ENCODE measurements at places on chromosomes 3 and 15.

- no peak for DNase-seq
Measured at GRCh38 chr15:26113296-26113695, 250.2 kb upstream of the ATP10A start.

DNA sequence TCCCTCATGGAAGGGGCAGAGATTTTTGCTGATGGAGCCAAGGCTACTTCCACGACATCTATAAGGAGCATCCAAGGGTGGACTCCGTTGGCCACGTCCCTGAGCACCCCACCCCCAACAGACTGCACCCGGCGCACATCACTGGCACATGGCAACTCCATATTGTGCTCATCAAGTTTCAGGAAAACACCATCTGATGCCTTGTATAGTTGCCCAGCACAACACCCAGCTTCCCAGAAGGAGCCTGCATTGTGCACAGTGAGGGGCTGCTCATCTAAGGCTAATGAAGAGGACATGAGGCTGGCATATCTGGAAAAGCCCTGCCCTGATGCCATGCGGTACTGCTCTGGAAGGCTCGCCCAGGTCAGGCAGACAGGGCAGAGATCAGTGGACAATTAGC is 15.0 kb upstream of the CACNA2D2 start:
- DNase-seq: no peak

- no peak for DNase-seq
Measured at GRCh38 chr3:71454512-71455403, 128.8 kb downstream of the FOXP1 start.

DNA sequence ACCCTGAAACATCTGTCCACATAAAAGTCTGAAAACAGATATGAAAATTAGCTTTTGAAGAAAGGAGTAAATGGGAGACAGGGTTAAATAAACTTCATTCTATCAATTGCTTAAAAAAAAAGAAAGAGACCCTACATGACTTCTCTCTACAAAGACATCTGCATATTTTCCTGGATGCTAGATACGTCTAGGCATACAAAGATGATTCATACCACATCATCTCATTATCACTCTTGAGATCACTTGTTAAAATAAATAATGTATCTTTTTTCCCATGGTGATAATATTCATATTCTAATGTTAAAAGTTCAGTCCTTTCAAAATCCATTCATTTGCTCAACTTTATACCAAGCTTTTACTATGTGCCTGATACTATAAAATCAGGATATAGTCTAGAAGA is 295.8 kb downstream of the MAGI1 start:
- DNase-seq: no peak

DNA sequence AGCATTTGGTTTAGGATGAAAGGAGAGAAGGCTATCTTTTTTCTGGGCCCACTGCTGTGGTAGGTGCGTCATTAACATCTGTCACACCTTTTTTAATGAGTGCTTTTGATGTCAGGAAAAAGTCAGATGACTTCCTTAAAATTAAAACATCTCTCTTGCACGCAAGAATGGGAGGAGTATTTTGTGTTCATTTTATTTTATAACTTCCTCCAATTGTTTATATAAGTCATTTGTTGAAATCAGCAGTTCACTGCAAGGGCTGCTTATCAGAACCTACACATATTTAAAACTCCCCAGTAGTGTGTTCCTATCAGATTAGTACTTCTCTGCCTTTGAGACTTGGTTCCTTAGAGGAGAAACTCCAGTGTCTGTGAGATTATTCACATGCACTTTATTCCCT is 143.8 kb downstream of the NEO1 start:
- DNase-seq: no peak

GRCh38 chr3:167120828-167121227 is 259.3 kb downstream of the ZBBX start:
- no peak for DNase-seq

DNA sequence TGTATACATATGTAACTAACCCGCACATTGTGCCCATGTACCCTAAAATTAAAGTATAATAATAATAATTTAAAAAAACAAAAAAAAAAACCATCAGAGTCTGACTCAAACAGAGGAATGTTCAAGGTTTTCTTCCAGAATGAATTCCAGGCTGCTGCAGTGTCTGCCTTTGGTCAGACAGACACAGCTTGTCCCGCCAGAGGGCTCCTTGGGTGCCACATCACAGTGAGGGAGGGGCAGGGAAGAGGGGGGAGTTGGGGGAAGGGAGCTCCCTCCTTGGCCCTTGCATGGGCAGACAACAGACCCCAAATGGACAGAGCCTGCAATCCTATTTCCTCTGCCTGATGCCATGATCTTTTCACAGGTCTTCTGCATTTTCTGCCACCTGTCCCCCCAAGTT is 36.5 kb downstream of the ITGB5 start:
- DNase-seq: no peak

DNA sequence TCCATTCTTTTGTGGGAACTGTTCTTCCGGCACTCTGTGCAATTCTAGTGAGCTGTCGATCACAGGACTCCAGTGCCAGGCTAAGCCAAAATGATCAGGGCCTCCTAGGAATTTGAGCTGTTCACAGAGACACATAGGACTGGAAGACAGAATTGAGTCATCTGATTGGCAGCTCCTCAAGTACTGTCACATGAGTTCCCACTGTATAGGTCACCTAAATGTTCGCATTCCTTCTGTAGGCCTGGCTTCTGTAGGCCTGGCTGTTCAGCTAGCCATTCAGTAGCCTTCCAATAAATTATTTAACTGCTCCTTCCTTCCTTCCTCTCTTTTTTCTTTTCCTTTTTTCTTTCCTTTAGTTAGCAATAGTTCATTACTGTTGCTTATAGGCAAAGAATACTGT is 4.3 kb downstream of the PROS1 start:
- DNase-seq: no peak

GRCh38 chr3:178969004-178969700 is 102.5 kb downstream of the ZMAT3 start:
- no peak for DNase-seq

DNA sequence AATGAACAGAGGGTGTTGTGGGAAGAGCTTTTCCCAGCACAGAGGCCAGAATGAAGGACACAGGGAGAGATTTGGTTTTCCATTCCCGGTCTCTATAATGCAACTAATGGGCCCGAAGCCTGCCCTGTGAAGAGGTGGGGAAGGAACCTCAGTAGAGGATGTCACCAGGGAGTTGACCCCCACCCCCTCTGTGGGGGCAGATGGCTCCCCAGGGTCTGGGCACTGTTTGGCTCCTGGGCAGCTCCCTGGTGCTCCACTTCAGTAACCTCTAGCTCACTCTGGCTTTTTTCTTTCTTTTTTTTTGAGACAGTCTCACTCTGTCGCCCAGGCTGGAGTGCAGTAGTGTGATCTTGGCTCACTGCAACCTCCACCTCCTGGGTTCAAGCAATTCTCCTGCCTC is 109.1 kb upstream of the DLG1 start:
- no peak for DNase-seq

GRCh38 chr3:50666837-50667236 is 7.9 kb upstream of the DOCK3 start:
- DNase-seq: no peak

DNA sequence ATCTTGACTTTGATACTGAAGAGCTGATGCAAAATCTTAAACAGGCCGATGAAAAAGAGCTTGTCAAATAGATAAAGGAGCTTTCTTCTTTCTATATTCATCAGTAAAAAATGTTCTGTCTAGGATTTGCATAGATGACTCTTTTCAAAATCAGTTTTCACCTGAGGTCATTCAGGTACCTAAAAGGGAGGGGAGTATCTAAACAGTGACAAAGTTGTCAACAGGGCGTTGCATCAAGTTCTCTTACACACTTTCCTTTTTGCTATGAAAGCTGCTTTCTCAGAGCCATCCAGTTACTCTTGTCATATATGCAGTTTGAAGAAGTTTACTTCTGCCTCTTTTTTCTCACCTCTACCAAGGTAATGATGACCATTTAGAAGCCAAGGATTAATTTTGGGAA is 60.0 kb downstream of the AKAP13 start:
- no peak for DNase-seq

Measured in activated CD8-positive, alpha-beta memory T cell treated with anti-CD3 and anti-CD28 coated beads for 1 hour (primary cell).